Substantia nigra (tissue), 51 donors: ENCODE measurements at places on chromosomes 1 and 21.

GRCh38 chr1:231803353-231803752 is 176.8 kb downstream of the DISC1 start:
- no peak for DNase-seq

DNA sequence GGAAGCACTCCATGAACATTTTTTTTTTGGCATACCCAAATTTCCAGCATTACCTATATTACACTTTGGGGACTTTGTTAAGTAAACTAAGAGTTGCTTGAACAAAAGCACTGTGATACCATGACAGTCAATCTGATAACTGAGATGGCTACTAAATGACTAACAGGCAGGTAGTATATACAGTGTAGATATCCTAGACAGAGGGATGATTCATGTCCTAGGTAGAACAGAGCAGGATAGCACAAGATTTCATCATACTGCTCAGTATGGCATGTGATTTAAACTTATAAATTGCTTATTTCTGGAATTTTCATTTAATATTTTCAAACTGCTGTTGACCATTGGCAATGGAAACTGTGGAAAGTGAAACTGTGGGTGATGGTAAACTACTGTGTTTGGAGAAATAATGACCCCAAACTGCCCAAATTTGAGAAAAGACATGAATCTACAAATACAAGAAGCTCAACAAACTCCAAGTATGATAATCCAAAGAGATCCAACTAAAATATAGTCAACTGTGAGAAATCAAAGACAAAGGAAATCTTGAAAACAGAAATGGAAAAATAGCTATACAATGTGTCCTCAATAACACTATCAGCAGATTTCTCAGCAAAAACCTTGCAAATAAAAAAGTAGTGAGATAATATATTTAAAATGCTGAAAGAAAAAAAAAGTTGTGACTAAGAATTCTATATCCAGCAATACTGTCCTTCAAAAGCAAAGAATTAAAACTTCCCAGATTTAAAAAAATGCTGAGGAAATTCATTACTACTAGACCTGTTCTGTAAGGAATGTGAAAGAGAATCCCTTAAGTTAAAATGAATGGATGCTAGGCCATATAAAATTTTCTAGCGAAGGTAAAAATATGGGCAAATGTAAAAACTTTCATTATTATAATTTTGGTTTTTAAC is 410.4 kb downstream of the DUSP10 start:
- no peak for DNase-seq

DNA sequence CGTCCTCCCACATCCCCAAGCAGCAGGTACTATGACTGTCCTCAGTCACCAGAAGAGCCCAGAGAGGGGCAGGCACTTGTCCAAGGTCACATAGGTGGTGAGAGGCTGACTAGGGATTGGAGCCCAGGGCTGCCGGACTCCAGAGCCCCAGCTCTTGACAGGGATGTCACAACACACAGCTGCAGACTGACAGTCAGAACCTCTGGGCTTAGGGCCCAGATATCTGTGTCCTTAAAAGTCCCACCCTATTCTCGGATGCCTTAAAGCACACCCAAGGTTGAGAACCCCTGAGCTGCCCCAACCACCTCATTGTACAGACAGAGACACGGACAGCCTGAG is 622.9 kb downstream of the MATN1 start:
- DNase-seq, result no peak

DNA sequence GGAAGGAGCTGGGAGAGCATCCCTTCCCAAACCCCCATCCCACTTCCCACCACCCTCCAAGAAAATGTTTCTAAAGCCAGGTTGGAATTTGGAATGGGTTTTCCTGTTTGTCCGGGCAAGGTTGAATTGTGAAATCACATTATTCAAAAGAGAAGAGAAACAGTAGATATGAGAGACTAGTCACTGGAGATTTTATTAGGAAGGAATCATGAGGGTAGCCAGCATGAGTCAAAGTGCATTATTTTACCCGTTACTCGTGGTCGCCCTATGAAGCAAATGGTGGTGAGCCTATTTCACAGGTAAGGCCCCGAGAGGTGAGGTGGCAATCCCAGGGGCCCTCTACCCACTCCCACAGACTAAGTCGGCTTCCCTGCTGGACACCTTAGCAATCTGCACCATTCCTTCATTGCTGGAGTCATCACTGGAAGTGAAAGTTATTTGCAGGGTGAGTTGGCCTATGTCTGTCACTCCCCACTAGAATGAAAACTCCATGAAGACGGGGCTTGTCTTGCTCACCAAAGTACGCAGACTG is 52.8 kb downstream of the TOMM20 start:
- no peak for DNase-seq

- DNase-seq, result no peak
Measured at GRCh38 chr1:208374391-208374941, 130.3 kb upstream of the PLXNA2 start.

DNA sequence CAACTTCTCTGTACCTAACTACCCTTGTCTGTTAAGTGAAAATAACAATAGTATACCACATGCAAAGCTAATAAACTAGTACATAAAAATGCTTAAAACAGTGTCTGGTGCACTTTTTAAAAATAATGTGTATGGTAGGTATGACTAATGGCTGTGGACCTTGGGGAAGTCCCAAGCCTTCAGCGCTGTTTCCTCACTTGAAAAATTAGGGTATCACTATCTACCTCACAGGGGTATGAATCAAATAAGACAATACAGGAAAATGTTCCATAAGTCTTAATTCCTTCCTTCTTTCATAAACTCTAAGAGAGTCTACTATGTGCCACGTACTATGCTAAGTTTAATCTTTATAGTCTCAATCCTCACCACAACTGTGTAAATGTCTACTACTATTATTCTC is 32.0 kb downstream of the EGLN1 start:
- no peak for DNase-seq

- peak; percentile 42 for DNase-seq
Measured at GRCh38 chr1:16155537-16156410, at the start of gene EPHA2. Gene EPHA2 (minus strand): TSS chr1:16156069. CDS start chr1:16155932, 137 bp downstream.

DNA sequence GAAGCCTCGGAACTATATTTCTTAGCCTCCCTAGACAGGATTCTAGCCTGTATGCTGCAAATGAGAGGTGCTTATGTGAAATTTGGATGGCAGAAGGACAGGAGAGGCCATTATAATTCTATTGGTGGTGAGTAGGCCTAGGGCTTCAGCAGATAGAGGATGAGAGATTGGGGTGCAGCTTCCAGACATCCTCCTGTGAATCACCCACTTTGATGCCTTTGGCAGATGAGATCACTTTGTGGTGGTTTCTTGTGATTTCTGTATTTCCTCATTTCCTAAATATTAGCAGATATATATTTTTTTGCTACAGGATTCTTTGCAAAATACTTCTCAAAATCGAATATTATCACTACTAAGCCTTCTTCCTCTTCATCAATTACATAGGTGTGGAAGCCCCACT is 37.3 kb downstream of the MFSD2A start:
- DNase-seq, result no peak

DNA sequence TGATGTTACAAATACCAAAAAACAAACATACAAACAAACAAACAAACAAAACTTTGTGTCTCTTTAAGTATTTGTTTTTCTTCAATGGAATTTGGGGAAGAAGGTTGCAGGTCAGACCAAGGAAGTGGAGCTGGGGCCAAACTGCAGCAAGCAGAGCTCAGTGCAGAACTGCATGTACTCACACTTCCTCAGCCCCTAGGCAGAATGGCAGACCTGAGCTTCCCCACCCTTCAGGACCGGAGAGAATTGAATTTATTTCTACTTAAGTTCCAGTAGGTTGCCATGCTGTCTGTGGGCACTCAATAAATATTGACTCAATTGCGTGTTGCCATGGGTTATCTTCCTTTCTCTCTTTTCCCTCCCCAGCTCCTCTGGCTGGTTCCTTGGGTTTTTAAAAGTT is 173.6 kb downstream of the PTGER3 start:
- no peak for DNase-seq

GRCh38 chr1:98316286-98316905 is 345.1 kb upstream of the SNX7 start:
- no peak for DNase-seq

DNA sequence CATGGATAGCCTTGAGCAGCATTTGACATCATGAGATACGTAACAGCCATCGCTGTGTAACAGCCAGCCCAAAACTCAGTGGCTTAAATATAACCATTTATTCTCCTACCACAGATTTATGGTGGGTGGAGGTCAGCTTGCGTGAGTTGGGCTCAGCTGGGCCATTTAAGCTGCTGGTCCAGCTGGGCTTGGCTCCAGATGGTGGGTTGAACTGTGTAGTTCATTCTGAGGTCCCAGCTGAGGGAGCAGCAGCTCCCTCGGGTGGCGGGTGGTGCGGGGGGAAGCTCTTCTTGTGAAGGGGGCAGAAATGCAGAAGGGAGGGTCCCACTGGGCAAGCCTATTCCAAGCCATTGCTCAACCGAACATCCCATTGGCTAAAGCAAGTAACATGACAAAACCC is 75.9 kb downstream of the IGSF21 start:
- no peak for DNase-seq

DNA sequence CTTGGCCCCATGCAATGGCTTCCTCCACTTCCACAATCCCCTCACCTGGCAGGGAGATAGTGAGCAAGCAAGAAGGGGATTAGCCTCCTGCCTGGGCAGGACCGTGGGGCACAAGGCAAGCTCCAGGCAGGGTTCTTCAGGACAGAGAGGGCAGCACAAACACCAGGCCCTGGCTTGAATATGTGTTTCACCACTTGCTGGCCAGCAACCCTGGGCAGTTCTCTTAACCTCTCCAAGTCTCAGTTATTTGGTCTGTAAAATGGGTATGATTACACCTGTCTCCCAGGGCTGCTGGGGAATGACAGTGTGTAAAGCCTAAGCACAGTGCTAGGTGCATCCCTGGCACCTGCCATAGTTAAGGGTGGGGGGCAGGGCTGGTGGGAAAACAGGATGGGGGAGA is 31.9 kb downstream of the H3-3A start:
- DNase-seq, result no peak

- no peak for DNase-seq
Measured at GRCh38 chr1:31665234-31665878, 20.7 kb upstream of the PEF1 start.

GRCh38 chr1:78419309-78419708 is 71.5 kb upstream of the PTGFR start:
- DNase-seq, result no peak

DNA sequence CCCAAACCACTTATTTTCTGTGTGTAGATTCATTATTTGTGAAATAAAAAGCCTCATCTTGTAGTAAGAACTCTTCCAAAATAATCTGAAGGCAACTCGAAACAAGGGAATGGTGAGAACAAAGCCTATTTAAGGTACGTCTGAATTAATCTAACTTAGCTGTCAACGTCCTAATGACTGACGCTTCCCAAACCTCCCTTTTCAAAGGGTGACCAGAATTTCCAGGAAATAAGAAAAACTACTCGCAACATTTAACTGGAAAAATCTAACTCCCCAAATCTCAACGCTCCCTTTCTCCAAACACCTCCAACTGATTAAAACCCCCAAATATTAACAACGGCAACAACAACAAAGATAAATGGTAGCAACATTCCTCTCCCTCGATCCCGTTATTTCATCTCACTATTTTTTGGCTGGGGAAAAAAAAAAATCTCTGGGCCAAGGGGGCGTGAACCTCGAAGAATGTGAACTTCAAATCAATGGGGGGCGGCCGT is 693 bp downstream of the SRSF10 start:
- DNase-seq, result no peak

DNA sequence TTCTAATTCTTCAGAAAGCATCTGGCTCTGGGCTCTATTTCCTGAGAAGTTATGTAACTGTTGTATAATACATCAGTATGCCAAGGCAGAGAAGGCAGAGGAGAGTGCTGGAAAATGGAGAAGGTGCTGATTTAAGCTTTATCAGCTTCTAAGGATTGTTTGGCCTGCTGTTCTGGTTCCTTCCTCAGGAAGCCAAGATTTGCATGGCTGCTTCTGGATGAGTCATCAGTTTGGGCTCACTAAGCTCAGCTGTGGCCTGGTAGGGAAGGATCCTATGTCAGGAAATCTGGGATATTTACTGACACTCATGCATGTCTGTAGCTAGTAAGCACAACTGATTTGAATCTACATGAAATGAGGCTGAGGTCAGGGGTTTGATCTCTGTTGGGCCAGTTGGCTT is 73.2 kb upstream of the ADGRL4 start:
- DNase-seq, result no peak

DNA sequence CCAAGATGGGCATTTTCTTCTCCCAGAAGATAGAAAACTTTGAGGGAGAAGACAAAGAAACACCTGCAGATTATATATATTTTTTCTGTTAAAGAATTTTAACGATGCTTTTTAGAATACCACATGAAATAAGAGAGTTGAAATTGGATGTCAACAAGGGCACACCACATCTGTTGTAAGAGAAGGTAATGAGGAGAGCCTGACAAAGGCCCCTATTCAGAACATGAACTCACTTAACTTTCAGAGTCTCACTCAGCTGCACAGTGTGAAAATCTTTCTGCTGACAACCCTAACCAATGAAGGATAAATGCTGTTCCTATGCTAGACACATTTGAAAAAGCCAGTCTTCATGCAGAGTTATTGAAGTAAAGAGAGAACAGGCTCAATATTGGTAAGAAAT is 7.3 kb downstream of the KRTAP22-2 start:
- DNase-seq, result no peak
